Activated CD4-positive, alpha-beta T cell treated with anti-CD3 and anti-CD28 coated beads for 1 hour (primary cell): ENCODE measurements at places on chromosomes 12 and 14.

GRCh38 chr14:66514213-66514612, 6.3 kb downstream of the GPHN start:
- no peak for DNase-seq

GRCh38 chr12:120457133-120457532, 10.9 kb downstream of the GATC start:
- DNase-seq: no peak

GRCh38 chr12:52949413-52950331, 754 bp downstream of the KRT18 start:
- no peak for DNase-seq

DNA sequence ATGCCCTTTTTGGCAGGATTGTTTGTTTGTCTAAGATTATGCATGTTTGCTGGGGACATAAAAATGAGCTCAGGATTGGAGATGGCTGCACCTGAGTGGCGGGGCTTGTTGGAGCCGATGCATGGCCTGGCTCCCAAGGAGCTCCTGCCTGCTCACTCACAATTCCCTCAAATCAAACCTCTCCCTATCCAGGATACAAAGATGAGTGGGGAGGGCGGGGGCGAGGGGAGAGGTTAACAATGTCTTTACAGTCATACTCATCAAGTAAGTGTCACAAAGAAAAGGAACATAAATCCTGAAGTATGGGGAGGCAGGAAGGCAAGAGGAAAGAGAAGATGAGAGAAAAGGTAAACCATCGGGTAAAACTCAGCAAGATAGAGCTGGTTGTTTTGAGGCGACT, 104.0 kb upstream of the COCH start:
- no peak for DNase-seq

GRCh38 chr14:71695611-71696350, 236.4 kb upstream of the RGS6 start:
- DNase-seq: no peak

- no peak for DNase-seq
Observed at GRCh38 chr12:42936991-42937390, 347.4 kb upstream of the PRICKLE1 start.

- DNase-seq: no peak
Observed at GRCh38 chr14:71117839-71118743, 210.8 kb downstream of the PCNX1 start.

DNA sequence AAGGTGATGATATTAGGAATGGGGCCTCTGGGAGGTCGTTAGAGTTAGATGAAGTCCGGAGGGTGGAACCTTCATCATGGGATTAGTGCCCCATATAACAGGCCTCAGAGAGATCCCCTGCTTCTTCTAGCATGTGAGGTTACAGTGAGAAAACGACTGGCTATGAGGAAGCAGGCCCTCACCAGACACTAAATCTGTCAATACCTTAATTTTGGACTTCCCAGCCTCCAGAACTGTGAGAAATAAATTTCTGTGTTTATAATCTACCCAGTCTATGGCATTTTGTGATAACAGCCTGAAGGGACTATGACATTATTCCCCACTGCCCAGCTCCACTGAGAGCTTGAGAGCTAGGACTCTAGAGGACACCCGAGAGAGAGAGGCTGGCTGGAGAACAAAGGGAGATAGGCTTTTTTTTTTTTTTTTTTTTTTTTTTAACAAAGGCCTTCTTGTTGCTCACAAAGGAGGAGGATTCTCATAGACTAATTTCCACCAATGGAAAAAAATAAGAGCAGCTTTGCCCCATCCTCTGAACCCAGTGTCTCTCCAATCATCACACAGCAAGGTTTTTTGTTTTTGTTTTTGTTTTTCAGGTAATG, 87.8 kb upstream of the EEA1 start:
- no peak for DNase-seq

GRCh38 chr14:54226103-54226502, 170.7 kb upstream of the CDKN3 start:
- DNase-seq: no peak

GRCh38 chr14:64792231-64792630, 87.5 kb downstream of the SPTB start:
- DNase-seq: no peak

DNA sequence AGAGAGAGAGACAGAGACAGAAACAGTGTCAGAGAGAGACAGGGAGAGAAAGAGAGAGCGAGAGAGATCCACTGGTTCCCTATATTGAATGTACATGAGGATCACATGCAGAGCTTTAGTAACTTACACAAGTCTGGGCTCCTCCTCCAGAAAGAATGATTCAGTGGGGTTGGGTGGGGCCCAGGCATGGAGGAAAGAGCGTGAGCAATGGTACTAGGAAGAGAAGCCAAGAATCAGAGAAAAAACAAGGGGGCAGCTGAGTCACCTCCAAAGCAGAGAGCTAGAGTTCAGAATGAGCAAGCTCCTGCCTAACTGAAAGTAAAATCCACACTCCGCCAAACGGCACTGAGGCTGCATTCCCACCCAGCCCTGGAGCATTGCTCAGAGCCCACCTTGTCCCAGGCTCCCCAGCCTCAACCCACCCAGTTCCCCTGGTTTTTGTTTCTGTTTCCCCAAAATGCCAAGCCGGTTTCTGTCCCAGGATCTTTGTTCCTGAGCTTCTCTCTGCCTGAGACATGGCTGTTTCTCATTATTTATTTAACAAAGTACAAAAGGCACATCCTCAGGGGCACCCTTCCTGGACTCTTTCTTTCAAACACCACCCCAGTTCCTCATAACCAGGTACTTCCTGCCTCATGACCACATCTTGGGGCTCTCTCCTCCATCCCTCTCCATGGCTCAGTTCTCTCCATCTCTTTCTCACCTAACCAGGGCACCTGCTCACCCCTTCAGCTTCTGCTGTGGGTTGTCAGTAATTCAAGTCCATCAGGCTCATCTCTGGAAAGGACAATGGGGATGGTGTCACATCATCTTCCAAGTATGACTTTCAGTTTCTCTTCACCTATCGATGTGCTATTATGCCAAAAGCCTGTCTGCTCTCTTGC, 670.3 kb upstream of the TBX3 start:
- no peak for DNase-seq

- DNase-seq: no peak
Observed at GRCh38 chr14:34063470-34064164, 112.7 kb upstream of the EGLN3 start.

DNA sequence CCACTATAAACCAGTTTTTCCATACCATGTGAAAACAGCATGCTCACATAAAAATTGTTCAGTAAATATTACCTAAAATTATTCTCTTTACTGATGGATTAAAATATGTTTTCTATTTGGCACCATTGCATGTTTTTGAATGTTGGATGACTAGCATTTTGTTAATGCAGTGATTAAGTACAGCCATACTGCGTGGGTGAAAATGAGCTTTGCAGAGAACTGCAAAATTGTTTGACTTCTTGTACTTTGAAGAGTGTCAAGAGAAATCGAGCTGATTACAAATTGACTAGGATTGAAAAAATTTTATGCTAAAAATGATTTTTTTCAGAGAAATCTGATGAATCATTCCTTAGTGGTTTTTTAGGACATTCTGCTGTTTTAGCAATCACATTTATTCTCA, 452.9 kb downstream of the RPL10L start:
- DNase-seq: no peak

- DNase-seq: no peak
Observed at GRCh38 chr12:6775185-6776174, 3.2 kb downstream of the LAG3 start.

- DNase-seq: no peak
Observed at GRCh38 chr12:125971981-125972380, 906.7 kb downstream of the AACS start.

DNA sequence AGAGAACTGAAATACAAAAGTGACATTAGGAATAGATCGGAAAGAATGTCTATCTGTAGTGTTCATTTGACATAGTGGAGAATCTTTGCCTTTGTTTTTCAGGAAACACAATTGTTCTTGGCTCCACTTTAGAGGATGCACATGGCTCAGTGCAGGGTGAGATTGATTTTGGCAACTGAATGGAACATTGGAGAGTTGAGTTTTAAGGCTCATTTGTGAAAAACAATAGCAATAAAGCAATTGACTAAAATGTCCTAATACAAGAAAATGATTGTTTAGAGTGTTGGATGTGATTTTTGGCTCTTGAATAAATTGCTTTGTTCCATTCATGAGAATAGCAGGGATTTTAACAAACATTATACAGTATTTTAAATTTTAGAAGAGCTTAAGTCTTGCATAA, 116.4 kb downstream of the SLC38A1 start:
- DNase-seq: no peak

DNA sequence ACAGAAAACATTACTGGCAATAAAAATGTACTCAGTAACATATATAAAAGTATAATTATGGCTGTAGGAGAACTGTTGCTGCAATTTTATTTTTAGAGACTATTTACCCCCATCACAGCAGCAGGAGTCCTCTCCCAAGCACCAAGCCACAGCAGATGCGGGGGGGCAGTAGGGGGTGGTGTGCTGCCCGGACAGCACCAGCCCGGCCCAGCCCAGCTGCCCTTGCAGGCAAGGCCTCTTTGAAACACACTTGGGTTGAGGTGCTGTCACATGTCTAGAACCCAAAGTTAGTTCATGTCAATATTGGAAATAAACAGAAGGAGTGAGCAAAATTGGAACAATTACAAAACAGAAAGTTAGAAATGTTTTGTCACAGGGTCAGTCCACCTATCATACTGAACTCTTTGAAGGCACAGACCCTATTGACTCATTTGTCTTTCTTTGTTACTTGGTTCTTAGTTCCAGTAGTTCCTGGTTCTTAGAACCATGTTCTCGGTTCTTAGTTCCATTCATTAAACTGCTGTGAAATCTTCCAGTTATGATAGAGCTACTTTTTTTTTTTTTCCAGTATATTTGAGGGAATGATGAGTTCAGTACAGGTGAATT, 22.7 kb downstream of the CCNK start:
- no peak for DNase-seq

DNA sequence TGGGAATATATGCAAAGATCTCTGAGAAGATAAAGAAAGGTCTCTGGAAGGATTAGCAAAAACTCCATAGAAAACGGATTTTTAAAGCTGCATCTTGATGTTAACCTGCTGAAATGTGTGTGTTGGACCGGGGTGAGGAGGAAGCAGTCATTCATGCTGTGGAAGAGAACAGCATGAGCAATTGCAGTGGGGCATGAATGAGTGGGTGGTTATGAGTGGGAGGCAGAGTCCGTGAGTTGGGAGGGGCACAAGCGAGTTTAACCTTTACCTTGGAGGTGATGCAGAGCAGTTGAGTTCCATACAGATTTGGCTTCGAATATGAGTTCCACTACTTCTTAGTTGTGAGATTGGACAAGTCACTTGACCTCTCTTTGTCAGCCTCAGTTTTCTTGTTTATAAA, 29.4 kb upstream of the GALNT8 start:
- no peak for DNase-seq
